ENCODE measurements at places on chromosomes 3 and 15.

DNA sequence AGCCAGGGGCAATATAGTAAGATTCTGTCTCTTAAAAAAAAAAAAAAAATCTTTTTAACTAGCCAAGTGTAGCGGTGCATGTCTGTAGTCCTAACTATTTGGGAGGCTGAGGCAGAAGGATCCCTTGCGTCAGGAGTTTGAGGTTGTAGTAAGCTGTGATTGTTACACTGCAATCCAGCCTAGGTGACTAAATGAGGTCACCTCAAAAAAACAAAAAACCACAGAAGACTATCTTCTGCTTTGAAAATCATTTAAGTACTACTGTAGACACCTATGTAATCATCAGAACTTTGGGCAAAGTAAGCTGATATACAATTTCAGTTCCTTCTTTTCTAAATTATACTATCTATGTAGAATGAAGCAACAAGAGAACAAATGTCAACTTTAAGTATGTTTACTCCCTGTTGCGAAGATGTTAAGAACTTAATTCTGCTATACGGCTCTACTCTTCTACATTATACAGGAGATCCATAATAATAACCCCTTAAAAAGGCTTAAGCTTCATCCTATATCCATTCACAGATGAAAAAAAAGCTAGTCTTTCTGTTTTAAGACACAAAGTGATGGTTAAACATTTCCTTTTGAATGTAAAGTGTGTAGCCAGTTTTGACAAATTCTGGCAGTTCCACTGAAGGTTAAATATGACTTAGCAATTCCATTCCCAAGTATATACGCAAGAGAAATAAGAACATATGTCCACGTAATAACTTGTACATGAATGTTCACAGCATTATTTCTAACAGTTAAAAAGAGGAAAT, 15.2 kb downstream of the DAZL start:
- DNase-seq = no peak

DNA sequence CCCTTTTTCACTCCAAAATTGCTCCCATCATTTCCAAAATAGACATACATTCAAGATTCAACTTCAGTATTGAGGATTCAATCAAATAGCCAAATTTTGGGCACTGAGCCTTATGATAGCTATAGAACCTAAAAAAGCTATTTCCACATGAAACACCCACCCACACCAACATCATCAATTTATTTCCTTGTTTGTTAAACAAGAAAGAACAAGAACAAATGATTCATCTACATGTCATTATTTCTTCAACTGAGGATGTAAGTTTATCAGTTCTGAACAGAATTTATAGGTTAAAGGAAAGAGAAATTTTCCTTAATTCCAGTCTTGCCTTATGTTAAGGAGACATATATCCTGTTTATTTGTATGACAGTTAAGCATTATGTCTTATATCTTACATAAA, 32.2 kb downstream of the DPPA2 start:
- no peak for DNase-seq

DNA sequence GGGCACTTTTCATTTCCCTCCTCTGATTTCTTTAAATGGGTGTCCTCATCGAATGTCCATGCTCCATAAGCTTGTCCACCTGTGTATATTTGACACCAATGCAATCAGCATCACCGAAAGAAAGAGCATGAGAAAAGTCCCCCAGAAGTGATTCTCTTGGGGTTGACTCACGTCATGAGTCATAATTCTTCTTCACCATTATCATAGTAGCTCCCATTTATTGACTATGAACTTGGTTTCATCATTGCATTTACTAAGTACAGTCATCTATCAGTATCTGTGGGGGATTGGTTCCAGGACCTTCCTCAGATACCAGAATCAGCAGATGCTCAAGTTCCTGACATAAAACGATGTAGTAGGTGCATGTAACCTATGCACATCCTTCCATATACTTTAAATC, 372.5 kb upstream of the CFAP20DC start:
- no peak for DNase-seq

DNA sequence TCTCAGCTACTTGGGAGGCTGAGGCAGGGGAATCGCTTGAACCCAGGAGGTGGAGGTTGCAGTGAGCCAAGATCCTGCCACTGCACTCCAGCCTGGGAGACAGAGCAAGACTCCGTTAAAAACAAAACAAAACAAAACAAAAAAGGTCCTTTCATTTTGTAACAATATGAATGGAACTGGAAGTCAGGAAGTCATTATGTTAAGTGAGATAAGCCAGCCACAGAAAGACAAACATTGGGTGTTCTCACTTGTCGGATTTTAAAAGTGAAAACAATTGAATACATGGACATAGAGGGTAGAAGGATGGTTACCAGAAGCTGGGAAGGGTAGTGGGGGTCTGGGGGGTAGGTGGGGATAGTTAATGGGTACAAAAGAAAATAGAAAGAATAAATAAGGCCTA, 12.5 kb upstream of the B3GALNT1 start:
- no peak for DNase-seq

DNA sequence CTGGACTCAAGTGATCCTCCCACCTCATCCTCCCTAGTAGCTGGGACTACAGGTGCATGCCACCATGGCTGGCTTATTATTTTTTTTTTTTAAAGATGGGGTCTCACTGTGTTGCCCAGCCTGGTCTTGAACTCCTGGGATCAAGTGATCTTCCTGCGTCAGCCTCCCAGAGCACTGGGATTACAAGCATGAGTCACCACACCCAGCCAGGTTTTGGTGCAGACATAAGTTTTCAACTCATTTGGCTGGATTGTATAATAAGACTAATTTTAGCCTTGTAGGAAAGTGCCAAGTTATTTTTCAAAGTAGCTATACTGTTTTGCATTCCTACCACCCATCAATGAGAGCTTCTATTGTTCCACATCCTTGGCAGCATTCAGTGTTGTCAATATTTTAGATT, 32.1 kb downstream of the BUB1B start:
- no peak for DNase-seq

GRCh38 chr3:132509506-132509905, 87.6 kb upstream of the ACKR4 start:
- DNase-seq = no peak

- peak; percentile 35 for DNase-seq
These were observed 326.1 kb downstream of the SATB1 start for GRCh38 chr3:18098960-18099587.

DNA sequence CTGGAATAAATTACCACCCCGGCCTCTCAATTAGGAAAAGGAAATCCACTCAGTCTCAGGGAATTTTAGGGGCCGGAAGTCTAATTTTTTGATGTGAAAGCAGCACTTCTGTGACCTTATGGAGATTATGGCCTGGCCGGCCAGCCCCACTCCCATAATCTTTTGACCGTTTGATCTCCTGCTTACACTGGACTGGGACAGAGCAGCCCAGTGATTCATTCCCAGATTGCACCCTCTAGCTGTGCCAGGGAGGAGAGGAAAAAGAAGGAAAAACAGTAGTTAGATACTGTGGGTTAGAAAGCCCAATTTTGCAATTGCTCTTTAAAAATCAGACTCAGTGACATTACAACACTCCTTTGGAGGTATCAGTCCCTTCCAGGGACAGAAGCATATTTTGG, 32.4 kb downstream of the GJD2 start:
- DNase-seq = no peak

DNA sequence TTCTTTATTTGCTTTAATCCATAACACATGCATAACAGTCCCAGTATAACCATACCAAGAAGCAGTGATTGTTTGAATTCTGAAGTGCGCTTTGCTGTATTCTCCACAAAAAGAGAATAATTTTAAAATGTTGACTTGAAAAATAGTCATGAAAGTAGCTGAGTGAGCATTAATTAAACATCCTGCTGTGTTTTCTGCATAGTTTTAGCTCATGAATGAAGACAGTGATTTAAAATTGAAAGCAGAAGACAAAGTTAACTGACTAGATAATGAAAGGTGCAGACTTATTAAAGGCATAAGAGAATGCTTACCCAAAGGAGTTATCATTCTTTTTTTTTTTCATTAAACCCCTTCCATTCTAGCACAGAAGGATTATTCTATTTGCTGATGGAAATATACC, 143.5 kb downstream of the GABRG3 start:
- no peak for DNase-seq

DNA sequence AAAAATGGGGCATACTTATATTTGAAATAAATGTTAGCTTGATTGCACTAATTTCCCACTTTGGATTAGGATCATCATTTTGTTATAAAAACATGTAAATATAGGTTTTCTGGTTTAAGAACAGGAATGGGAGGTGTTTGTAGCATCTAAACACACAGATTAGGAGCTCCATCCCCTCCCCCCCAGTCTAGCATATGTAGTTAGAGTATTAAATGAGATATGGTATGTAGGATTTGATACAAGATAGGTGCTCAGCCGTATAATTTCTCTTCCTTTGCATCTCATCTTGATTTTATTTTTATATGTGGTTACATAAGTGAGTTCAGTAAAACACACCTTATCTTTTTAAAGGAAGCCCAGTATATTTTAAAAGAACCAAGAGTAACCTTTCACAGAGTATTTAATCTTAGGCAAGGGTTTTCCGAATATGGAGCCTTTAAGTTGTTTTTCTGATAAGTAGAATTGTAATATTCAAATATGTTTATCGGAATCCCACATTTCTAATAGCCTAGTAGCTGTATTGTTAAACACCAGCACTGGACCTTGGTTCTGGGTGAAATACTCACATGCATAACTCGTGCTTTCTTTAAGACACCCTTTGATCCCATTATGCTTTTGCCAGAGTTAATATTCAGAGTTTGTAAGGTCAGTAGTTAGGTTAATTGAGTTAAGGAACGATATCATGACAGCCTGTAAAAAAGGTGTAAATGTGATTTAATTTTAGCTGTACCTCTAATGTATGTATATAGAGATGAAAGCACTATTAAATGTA, 2.3 kb downstream of the SLC25A36 start:
- DNase-seq = no peak

- no peak for DNase-seq
These were observed 160.7 kb upstream of the TSC22D2 start for GRCh38 chr3:150247441-150247840.

DNA sequence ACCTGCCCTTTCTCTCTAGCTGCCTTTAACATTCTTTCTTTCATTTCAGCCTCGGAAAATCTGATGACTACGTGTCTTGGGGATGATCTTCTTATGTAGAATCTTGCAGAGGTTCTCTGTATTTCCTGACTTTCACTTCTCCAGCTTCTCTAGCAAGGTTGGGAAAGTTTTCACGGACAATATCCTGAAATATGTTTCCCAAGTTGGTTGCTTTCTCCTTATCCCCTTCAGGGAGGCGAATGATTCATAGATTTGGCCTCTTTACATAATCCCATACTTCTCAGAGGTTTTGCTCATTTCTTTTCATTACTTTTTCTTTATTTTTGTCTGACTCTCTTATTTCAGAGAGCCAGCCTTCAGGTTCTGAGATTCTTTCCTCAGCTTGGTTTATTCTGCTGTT, 62.1 kb upstream of the CCDC54 start:
- no peak for DNase-seq

- DNase-seq = no peak
These were observed 17.9 kb downstream of the GRIP2 start for GRCh38 chr3:14522129-14522691.

Measured in iPS DF 19.7 (cell line).